RPMI7951 (cell line): ENCODE measurements at places on chromosomes 2 and 18. TPM values are rescaled to one million over a fixed set of nuclear protein-coding genes. Genes with fewer than 3 reads are reported as not detected.

RNU2-63P gene
- total RNA-seq, result not detected in 2 replicates

SGPP2 gene
- 0.10 TPM in 1 of 2 replicates, not detected in the other for total RNA-seq

LOXHD1 gene
- total RNA-seq, result not detected in 2 replicates

CTAGE1 gene
- 0.68 and 1.3 TPM in 2 replicates for total RNA-seq

TRIM43 gene
- not detected in 2 replicates for total RNA-seq

AQP4 gene
- not detected in 2 replicates for total RNA-seq

CCL20 gene
- 2.2 and 3.8 TPM in 2 replicates for total RNA-seq

SLC16A14 gene
- not detected in 2 replicates for total RNA-seq

VWC2L gene
- total RNA-seq, result not detected in 2 replicates

TSPYL6 gene
- not detected in 2 replicates for total RNA-seq

BUB1 gene
- 161 and 174 TPM in 2 replicates for total RNA-seq

EPHA4 gene
- 4.6 and 6.1 TPM in 2 replicates for total RNA-seq

FKBP7 gene
- total RNA-seq, result 50.8 and 60.6 TPM in 2 replicates

ATP8B1 gene
- 12.5 TPM in 2 replicates for total RNA-seq

M1AP gene
- total RNA-seq, result 0.36 TPM in 1 of 2 replicates, not detected in the other

G6PC2 gene
- not detected in 2 replicates for total RNA-seq

RESP18 gene
- total RNA-seq, result not detected in 2 replicates

DNAJC5G gene
- total RNA-seq, result not detected in 2 replicates

LYPD6B gene
- 21.6 and 25.9 TPM in 2 replicates for total RNA-seq

KIAA2012 gene
- under 0.01 TPM in 1 of 2 replicates, not detected in the other for total RNA-seq

MERTK gene
- 0.10 TPM in 1 of 2 replicates, not detected in the other for total RNA-seq

CDK5R2 gene
- 0.12 and 0.20 TPM in 2 replicates for total RNA-seq

GAREM1 gene
- 0.29 and 0.60 TPM in 2 replicates for total RNA-seq

TCF7L1 gene
- 0.39 TPM in 1 of 2 replicates, not detected in the other for total RNA-seq

CPO gene
- not detected in 2 replicates for total RNA-seq

CERKL gene
- total RNA-seq, result 0.12 TPM in 1 of 2 replicates, not detected in the other

SLC40A1 gene
- under 0.01 TPM in 1 of 2 replicates, not detected in the other for total RNA-seq
